Fibroblast of lung (primary cell): ENCODE measurements at places on chromosomes 1 and 21. TPM values are rescaled to one million over a fixed set of nuclear protein-coding genes. Genes with fewer than 3 reads are reported as not detected.
A peak's percentile ranks its signal among the peaks of the same experiment; 100 is the strongest.

- DNase-seq = peak; percentile 95
These were observed 849.8 kb downstream of the USP25 start for GRCh38 chr21:16579538-16579937.

DNA sequence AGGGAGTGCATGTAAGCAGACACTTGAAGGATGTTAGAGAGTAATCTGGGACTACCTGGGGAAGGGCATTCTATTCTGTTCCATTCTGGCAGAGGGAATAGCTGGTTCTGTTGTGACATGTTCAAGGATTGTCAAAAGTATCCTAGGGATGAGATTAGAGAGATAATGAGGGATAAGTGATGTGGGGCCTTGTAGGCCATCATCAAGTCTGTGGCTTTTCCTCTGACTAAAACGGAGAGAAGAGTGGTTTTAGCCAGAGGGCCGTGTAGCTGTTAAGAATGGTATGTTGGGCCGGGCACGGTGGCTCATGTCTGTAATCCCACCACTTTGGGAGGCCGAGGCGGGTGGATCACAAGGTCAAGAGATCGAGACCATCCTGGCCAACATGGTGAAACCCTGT is 23.6 kb downstream of the TGFB2 start:
- DNase-seq = no peak

- no peak for DNase-seq
These were observed 62.5 kb upstream of the BACH1 start for GRCh38 chr21:29236201-29236600.

DNA sequence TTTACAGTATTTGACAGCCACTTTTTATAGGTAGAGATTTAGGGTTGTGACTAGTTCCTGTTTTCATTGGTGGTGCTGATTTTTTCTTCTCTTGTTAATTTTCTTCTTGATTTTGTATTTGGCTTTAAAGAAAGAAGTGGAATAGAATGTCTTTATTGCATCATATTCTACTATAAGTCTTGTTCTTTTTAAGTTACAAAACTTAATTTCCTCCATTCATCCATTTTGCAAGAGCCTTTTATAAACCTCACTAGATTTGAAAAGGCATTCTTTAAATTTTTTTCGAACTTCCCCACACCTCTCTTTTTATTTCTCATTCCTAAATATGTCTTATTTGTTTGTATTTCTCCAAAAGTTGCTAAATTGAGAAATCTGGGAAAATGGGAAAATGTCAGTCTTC is 1368.6 kb upstream of the ADGRL4 start:
- DNase-seq = peak; percentile 1

DNA sequence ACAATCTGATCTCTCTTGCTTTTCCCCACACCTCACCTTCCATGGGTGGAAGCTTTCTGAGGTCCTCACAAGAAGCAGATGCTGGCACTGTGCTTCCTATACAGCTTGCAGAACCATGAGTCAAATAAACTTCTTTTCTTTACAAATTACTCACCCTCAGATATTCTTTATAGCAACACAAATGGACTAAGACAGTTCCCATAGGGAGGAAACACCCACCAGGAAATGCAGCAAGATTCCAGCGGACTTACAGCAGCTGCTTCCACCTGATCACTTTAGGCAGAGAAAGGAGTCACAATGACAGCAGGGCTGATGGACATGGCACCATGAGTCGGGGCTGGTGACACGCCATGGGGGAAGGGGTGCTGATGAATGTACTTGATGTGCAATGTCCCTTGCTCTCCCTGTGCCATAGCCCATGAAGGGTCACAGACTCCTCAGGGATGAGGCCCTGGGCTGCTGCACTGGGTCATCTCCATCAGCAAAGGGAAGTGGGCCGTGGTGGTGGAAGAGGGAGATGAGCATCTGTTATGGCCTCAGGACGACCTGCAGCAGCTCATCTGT is 53.9 kb downstream of the PRSS38 start:
- no peak for DNase-seq

DNA sequence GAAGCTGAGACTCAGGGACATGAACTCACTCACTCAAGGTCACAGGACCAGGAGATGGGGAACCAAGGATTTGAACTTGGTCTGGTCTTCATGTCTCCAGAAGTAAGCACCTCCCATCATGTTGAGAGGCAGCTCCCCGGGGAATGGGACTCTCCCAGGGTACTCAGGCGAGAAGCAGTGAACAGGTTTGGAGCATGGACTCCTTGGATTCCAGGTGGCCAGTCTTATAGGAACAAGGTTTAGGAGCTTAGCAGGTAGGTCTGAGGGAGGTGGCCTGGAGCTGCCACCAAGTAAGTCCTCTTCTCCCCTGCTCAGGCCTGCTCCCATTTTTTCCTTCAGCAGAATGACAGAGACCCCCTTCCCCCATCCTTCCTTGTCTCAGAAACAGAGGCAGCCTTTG is 14.9 kb upstream of the ARHGEF10L start:
- no peak for DNase-seq

GRCh38 chr1:37469386-37469785 is 5.0 kb upstream of the ZC3H12A start:
- DNase-seq = no peak

- DNase-seq = no peak
These were observed 68.9 kb upstream of the PARP1 start for GRCh38 chr1:226476648-226477319.

DNA sequence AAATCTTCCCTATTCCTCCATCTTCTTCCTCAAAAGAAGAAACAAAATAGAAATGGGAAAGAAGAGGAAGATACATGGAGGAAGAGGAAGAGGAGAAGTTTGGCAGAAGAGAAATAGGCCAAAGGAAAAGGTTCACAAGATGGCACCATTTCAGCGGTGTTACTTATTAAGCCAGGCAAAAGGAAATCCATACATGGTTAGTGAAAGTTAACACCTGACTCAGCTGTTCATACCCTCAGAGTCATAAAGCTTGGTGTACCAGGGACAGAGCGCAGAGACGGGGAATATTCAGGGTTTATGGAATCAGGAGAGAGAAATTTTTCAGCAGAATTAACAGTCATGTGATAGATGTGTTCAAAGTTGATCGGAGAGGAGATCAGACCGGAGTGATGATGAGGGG is 70.6 kb downstream of the COQ8A start:
- no peak for DNase-seq

DNA sequence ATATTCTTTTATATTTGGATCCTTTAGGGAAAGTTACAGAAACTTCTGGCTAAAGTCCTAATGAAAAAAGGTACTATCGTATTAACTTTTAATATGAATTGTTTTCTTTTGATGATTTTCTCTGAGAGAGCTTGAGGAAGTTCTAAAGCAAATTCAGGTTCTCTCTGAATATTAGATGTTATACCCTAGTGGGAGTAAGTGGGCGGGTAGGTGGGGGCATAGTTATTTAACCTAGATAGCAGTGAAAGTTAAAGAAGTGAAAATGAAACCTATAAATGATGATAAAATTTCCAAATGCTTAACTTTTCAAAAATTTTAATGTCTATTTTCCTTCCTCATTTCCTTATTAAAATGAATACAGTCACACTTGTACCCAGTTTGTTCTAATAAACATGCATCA is 26.2 kb upstream of the B3GALT2 start:
- no peak for DNase-seq

GRCh38 chr1:94580367-94581115 is 39.0 kb upstream of the F3 start:
- DNase-seq = peak; percentile 54

GRCh38 chr21:28944296-28944695 is 48.4 kb downstream of the LTN1 start:
- DNase-seq = no peak

The LDLRAP1 gene
- polyA plus RNA-seq = 12.5 and 21.0 TPM in 2 replicates

The HPDL gene
- polyA plus RNA-seq = 0.17 and 0.30 TPM in 2 replicates

The DMBX1 gene
- not detected in 2 replicates for polyA plus RNA-seq
